Suppressor macrophage treated with lipopolysaccharide for 4 hours (primary cell): ENCODE measurements at places on chromosomes 4 and X.

DNA sequence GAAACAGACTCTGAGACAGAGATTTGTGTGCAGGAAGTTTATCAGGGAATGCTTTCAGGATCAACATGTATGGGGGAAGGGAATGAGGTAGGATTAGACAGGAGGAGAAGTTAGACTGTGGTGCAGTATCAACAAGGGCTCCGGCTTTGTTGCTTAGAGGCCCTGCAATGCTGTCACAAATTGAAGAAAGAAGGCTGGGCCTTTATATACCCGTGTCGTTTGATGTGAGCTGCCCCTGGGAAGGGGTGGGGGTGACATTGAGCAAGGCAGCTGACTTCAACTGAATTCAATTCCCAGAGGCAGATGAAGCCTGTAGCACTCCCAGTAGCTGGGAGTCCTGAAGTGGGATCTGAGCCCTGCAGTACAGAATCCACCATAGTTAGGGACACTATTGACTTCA lies 29.5 kb upstream of the USP9X start:
- DNase-seq = no peak

DNA sequence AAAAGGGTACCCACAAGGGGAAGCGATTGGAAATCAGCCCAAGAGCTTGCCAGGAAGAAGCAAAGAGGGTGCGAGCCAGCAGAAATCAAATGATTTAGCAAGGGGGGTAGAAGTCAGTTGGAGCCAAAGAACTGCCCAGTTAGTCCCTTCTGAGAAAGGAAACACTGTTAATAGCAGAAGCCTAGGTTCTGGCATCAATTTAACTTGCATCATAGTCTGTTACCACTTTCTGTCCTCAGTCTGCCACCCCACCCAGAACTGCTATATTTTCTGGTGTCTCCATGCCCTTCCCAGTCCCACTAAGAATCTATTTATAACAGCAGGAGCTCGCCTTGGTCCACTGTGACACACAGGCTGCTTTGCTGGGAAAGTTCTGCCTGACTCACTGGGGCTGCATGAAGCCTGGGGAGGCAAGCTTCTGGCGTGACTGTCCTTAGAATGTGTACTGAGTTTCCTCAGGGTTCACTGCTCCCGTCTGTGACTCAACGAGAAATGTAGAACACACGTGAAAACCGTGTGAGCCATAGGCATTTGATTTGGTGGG lies 157.8 kb upstream of the TTC29 start:
- DNase-seq = peak; percentile 14

DNA sequence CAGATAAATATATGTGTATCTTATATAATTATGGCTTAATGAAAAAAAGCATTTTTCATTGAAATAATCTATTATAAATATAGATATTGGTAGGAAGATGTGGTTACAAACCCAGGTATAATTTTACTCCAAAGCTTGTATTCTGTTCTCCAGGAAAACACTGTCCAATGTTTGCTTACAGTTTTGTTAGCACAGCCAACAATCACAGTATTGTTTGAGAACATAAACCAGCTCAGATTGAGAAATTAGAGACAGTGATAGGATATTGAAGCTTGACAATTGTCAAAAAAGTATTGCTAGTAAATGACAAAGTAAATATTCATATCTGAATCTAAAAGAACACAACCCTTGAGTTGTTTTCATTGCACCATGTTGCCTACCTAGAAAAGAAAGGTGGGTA lies 228.8 kb downstream of the ADGRL3 start:
- no peak for DNase-seq

DNA sequence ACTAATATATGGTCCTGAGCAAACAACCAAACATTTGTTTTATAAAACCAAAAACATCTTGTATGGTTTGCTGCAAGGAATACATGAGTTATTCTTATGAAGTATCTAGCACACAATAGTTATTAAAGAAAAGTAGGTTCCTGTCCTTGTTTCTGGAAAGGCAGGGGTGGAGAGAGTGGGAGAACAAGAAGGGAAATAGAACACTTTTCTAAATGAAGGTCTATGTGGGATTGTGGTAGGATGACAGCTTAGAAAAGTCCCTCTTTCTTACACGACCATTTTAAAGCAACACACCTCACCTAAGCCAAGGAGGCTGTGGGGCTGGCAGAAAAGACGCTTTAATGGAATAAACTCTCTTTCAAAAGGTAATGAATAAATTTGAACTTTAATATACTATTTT lies 164.6 kb downstream of the ARAP2 start:
- no peak for DNase-seq

GRCh38 chr4:48653217-48654014 lies 126.7 kb downstream of the FRYL start:
- DNase-seq = no peak

DNA sequence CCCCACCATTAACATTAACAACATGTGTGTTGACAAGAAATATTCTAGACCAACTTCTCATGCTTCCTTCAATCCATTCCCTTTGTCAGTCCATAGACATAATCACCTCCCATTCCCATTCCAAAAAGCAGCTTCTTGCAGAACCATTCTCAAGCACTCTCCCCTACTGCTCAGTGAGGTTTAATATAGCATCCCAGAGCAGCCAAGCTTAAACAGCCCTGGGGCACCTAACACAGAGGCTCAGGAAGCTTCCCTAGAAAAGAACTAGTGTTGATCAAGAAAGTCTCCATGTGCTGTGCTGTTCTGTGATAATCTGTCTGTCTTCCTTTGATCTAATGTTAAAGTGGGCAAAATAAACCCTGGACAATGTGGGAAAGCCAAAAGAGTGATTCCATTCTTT lies 174.2 kb upstream of the NOCT start:
- DNase-seq = no peak

- DNase-seq = no peak
Observed at GRCh38 chr4:86543560-86544309, 50.4 kb upstream of the PTPN13 start.

DNA sequence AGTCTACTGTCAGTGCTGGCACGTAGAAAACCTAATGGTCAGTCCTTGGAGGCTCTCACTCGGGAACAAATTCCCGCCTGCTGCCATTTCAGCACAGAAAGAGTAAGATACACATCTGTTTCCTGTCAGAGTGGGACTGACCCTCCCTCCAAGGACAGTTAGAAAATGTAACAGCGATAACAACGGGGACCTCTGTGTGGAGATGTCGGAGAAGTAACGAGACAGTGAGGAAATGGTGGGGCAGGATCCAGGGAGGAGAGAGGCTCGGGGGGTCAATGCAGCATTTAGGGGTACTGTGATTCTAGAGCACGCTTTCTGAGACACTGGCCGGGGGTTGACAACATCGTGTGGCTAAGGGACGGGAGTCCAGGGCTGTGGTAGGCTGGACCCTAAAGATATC lies 36.0 kb upstream of the SORCS2 start:
- DNase-seq = no peak

DNA sequence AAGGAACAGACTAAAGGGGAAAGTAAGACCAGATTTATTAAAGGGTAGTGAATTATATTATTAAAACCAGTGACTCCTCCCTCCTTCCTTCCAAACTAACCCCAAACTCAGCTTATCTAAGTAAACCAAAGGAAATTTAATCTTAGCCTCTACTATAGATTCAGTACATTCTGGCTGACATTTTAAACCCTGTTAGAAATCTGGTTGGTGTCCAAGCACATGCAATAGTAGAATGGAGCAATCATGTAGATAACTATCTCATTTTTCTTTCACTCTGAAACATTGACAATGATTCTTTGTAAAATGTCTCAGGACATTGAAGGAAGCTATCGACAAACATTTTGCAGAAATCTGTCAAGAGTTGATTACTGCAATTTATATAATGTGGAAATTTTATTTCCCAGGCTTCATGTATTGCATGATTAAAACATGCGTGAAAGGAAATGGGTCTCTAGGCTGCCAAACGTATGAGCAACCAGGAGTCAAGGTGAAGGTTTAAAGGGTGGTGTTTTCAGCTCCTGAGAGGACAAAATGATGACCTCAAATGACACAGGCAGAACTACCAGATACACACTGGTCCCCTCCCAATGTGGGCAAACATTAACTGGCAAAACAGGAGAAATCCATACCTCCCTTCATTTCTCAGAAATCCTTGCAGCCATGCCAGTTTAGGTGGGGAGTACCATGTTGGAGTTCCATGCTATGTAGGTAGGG lies 58.2 kb upstream of the RBM47 start:
- DNase-seq = no peak

GRCh38 chr4:46393606-46394005 lies 3.7 kb upstream of the GABRA2 start:
- no peak for DNase-seq
